ENCODE measurements at places on chromosomes 16 and 17.

DNA sequence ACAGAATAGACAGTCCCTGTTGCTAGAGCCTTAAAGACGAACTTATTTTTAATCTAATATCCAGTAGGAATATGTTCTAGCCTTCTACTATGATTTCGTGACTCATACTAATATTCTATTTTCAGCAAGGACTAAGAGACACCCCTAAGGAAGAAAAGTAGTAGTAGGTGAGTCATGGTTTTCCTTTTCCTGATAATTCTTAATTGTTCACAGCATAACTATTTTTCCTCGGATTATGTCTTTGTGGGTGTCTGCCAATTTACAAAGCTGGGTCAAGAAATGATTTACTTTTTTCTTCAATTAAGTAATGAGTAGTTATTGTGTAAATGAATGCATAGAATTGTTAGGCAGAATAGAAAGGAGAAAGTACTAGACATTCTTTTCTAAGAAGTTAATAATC lies 292.2 kb downstream of the TOX3 start:
- no peak for DNase-seq

DNA sequence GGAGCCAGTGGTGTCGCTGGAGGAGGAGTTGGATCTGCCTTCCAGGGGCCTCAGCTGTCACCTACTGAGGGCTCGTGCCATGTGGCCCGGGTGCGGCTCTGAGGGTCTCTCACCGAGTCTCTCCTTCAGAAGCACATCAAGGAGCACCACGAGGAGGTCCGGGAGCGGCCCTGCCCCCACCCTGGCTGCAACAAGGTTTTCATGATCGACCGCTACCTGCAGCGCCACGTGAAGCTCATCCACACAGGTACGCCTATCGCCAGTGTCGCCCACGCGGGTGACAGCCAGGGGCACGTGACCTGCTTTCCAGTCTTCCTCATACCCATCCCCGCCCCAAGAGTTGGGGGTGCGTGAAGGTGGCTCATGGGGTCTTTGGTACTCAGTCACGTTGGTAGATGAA lies 12.5 kb downstream of the ZNF276 start:
- DNase-seq: no peak

DNA sequence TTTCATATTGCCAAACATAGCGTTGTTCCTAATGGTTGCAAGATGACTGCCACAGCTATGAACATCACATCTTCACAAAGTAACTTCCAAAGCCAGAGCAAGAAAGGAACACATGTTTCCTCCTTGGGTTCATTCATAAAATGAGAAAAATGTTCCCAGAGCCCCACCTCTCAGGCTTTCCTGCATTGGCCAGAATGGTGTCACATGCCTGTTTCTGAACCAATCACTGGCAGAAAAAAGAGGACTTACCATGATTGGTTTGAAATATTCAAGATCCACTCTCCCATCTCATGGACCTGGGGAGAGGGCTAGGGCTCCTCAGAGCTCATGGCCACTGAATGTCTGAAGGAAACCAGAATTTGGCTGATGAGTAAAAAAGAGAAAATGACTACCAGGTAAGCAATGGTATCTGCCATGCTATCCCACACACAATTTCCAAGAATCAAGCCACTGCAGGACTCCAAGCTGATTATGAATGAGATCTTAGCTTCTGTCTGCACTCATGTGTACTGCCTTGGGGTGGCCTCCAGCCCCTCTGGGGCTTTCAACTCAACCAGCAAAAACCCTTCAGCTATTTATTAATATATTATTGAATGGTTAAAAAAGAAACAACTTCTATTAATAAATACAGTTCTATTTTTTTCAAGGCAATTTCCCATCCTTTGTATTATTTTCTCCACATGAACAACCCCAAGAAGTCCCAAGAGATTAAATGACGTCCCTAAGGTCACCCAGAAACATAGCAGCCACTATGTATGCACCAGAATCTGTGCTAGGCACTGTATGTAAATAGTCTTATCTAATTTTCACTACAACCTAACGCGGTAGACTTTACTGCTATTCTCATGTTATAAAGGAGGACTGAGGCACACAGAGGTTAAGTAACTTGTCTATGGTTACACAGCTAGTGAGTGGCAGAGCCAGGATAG lies 61.4 kb upstream of the TMC5 start:
- no peak for DNase-seq

DNA sequence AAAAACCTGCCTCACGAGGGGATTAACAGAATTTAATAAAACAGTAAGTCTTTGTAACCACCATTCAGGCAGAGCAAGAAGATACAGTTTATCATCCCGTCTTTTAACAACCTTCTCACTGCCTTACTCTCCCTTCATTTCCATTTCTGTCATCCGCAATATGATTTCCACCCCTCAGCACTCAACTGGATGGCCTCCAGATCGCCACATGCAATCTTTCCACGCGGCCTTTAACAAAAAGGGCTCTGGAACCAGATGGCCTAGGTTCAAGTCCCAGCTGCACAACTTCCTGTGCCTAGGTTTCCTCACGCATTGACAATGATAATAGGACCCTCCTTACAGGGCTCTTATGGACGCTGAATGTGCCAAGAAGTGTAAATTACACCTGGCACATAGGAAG lies 103.6 kb downstream of the GAS7 start:
- no peak for DNase-seq

Measured in GM18507 (cell line).